Liver (tissue), 10 donors: ENCODE measurements at places on chromosomes 13 and 19.

DNA sequence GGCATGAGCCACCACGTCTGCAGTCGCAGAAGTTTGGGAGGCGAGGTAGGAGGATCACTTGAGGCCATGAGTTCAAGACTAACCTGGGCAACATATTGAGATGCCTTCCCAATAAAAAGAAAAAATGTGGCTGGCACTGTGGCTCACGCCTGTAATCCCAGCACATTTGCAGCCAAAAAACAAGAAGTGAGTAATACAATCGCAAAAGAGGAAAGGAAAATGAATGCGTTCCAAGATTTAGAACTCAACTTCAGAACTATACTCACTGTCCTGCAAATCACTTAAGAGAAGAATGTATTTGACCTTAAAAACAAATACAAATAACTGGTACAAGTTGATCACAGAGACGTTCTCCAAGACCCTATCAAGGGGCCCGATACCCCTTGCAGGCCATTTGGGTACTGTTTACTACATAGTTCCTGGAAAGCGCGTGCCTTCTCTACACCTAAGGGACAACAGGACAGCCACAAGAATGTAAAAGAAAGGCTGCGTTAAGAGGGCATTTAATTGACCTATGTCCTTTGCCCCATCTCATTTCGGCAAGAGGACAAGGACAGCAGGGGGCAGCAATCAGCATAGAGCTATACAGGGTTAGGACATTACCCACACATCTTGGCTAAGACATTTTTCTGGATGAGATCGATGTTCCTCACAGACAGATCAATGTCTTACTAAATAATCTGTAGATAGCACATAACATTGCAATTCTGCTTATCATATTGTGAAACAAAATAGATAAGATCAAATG, 41.3 kb downstream of the FLT3 start:
- peak; percentile 57 for DNase-seq

- no peak for DNase-seq
Measured at GRCh38 chr13:34777914-34778303, 164.2 kb upstream of the NBEA start.

- no peak for DNase-seq
Measured at GRCh38 chr19:33280351-33280921, 21.9 kb downstream of the CEBPA start.

DNA sequence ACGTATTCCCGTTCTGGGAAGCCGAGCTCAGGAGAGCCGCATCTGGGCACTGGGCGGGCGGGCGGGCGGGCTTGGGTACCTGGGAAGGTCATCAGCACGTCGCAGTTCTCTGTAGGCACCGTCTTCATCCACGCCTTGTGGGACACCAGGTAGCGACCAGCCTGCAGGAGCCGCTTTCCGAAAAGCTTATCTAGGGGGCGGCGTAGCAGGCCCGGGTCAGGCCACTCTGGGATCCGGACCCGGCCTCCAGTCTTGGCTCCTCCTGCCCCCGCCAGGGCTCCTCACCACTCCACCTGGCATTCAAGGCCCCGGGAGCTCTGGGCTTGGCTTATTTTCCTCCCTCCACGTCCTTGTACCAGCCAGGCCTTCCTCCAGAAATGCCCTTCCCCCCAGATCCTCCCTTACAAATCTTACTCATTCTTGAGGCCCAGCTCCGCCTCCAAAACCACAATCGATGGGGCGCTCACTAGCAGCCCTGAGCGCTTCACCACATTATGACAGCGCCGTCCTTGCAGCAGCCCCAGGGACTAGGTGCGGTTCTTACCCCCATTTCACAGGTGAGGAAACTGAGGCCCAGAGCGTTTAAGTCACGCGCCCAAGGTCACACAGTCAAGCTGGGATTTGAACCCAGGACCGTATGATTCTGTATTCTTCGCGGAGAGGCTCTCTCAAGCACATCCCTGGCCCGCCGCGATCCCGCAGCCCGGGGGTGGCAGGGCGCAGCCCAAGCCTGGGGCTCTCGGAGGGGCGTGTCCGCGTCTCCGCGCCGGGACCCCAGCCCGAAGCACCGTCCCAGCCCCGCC, 843 bp downstream of the ANO8 start:
- DNase-seq = no peak

DNA sequence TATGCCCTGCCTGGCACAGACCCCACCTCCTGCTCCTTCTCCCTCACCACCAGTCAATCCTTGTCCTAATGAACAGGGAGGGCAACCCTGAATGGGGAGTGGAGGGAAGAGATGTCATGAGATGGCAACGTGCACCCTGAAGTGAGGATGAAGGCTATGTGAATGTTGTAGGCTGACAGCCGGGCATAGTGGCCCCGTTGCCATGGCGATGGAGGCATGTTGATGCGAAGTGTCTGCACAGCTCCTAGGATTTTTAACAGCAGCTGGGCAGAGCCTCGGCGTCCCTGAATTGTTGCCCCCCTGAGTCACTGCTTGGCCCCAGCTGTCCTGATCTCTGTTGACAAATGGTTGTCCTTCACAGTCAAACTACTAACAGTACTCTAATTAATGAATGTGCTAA, 4.8 kb upstream of the ALOX5AP start:
- no peak for DNase-seq

DNA sequence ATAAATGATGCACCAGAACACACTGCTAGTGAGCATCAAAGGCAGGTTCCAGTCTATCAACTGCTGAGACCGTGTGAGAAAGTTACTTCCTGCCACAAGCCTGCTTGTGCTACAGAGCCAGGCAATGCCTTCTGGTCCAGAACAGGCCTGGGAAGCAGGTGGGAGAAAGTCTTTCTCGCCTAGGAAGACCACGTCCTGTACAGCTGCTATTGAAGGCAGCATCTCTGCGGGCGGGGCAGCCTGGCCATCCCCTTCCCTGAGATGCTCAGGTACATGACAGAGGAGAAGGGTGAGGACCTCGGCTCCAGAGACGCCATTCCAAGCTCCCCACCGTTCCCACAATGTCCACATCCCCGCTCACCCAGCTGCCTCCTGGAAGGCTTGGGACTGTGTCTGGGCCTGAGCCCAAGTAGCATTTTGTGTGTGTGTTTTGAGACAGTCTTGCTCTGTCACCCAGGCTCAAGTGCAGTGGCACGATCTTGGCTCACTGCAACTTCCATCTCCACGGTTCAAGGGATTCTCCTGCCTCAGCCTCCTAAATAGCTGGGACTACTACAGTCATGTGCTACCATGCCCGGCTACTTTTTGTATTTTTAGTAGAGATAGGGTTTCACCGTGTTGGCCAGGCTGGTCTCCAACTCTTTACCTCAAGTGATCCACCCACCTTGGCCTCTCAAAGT, 3.4 kb downstream of the RFX1 start:
- DNase-seq = no peak

- peak; percentile 22 for DNase-seq
Measured at GRCh38 chr13:111359237-111359915, 38.9 kb downstream of the TEX29 start.

GRCh38 chr13:49020940-49021553, 45.3 kb downstream of the FNDC3A start:
- no peak for DNase-seq

DNA sequence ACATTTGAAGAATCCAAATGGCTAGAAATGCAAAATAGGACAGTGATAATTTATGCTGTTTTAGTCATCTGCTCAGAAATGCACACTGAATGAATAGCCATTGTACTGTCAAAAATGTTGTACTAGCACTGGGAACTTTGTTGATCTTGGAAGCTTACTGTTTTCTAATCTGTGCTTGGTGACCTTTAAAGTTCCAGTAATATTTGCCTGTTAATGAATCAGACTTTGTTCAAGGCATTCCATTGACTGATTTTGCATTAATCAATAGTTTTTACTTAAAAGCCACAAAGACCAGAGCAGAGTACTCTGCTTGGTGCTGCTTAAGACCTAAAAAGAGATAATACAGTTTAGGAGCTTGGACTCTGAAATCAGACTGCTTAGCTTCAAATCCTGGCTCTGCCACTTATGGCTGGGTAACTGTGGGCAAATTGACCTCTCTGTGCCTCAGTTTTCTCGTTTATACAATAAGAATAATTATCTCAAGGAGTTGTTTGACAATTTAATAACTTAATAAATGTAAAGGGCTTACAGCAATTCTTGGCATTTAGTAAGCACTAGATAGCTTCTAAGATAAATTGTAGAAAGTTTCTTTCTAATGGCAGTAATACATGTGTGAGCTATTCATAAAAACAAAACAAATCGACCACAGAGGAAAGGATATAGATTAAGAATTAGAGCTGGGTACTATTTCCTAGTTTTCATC, 4.6 kb upstream of the SLAIN1 start:
- DNase-seq = no peak

- DNase-seq = no peak
Measured at GRCh38 chr13:38700051-38700450, 13.2 kb downstream of the FREM2 start.

DNA sequence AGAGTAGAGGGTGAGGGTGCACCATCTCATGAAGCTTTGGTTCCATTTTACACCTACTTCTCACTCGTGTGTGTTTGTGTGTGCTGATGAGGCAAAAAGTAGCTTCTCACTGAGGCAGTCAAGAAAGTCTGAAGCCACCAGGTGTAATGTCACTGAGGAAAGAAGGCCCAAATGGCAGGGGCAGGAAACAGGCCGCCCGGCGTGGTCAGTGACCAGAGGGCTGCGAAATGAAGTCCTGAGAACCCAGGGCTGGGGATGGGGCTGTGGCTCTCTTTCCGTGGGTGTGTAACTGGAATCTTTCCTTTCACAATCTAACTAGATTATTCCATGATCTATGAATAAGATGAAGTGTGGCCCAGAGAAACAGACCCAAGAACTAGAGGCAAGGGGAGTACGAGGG, 25.5 kb upstream of the TFDP1 start:
- no peak for DNase-seq
